ENCODE measurements at places on chromosomes 1 and 21.

DNA sequence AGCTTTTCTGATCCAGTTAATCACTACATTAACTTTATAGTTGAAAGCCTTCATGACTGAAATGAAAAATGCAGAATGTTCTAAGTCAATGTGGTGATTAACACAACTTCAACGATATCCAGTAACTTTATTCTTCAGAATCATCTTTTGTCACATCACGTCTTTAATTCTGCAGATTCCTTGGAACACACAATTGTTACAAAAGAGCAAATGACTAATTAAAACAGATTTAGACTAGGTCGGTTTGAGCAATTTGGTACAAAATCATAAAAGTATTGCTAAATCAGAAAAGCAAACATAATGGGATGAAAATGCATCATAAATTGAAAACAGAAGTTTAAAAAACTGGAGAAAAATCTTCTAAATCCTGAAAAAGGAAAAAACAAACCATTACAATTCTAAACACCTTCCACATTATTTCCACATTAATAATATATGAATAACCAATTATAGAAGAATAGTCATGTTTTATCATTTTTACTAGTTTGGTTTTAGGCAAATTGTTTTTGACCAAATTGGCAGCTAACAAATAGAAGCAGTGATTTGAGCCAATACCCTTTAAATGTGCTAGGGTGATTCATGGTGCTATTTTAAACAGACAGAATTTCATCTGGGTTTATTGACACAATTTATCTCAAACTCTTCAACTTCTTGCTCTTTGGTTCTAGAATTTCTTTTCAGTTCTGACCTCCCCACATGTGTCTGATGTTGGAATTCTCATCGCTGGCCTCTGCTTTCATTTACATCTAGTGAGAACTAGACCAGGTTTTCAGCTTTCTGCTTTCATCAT lies 468.1 kb upstream of the PTBP2 start:
- DNase-seq = no peak

DNA sequence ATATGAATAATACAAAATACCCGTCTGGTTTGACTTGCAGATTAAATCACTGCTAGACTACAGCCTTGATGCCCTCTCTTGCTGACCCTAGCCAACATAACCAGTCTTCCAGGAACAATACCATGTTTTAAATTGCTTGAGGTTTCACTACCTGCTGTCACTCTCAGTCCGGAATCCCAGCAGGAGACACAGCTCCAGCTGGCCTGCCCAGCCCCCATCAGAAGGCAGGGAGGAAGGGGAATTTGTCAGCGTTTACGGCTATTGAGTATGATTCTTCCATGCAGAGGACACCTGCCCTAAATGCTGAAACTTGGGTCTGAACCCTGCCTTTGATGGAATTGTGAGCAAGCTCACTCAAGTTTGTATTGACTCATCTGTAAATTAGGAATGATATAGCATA lies 33.0 kb downstream of the ZNF496 start:
- no peak for DNase-seq

GRCh38 chr1:160537714-160538665 lies 14.9 kb upstream of the SLAMF6 start:
- no peak for DNase-seq

GRCh38 chr21:34298534-34299167 lies 65.2 kb upstream of the KCNE2 start:
- DNase-seq = no peak

DNA sequence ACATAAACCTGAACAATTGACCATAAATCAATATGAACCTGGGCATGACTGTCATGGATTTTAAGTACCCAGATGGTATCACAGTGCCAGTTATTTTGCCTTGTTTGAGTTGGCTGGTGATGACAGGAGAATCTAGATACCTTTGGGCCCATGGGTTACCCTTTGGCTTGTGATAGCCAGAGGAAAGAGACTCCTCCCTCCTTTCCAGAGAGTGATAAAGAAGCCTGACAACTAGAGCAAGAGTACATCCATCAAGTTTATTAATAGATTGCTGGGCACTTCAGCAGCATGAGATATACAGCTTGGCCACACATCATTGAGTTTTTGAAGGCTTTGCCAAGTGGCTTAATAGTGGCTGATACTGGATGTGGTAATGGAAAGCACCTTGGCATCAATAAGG lies 6.6 kb upstream of the FMO3 start:
- DNase-seq = no peak

GRCh38 chr1:222109836-222110235 lies 367.9 kb upstream of the DUSP10 start:
- DNase-seq = no peak

DNA sequence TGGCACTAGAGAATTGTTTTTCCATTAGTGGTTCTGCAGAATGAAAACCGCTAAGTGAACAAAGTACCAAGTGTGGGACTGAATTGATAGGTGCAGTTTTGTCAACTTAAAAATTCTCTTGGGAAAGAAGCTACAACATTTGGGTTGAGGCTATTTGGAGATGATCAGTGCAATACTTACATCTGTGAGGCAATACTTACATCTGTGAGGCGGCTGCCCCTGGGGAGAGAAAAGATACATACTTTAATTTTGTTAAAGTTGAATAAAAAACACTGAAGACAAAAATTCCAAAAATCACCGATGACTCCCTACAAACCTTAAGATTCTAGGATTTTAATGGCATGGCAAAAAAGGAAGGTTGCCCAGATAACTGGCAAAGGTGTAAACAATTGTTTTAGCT lies 1.7 kb downstream of the CFAP410 start:
- no peak for DNase-seq

DNA sequence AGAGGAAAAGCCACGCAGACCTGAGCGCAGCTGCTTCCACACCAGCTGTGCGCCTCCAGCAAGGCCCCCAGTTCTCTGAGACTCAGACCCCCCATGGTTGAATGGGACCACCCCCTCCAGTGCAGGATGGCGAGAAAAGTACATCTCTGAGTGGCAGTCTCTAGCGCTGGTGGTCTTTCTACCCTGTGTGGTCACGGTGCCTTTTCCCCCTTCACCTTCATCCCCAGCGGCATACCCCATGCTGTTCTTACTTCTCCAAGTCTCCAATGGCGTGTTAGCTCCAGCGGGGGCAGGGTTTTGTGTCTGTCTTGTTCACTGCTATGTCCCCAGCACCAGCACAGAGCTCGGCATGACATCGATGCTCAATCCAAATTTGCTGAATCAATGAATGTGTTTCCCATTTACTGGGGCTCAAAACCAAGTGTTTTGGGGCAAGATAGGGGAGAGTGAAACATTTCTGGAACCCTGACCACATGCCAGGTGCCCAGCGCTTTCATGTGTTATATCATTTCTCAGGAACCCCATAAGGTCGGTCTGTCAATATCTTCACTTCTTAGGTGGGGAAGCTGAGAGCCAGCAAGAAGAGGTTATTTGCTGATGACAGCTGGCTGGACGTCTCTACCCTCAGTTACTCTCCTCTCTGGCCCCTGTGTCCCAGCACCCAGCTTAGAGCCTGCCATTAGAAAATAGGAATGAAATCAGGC lies 959 bp upstream of the SDC3 start:
- DNase-seq = no peak

DNA sequence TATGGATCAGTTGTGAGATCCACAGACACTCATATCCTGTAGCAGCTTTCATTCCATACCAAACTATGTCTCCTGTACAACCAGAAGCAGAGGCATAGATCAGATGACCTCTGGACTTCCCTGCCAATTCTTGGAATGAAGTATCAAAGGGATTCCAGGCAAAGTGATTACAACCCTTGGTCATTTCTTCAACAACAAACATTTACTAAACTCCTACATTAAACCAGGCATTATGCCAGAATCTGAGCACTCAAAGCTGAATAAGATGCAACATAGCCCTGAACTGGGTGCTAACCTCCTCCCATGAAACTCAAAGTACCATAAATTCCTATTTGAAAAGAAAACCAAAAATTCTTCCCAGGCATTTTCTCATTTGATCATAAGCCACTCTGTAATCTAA lies 121.2 kb upstream of the SGIP1 start:
- DNase-seq = no peak

- DNase-seq = no peak
Observed at GRCh38 chr1:76510672-76511557, 356.4 kb upstream of the ST6GALNAC5 start.

DNA sequence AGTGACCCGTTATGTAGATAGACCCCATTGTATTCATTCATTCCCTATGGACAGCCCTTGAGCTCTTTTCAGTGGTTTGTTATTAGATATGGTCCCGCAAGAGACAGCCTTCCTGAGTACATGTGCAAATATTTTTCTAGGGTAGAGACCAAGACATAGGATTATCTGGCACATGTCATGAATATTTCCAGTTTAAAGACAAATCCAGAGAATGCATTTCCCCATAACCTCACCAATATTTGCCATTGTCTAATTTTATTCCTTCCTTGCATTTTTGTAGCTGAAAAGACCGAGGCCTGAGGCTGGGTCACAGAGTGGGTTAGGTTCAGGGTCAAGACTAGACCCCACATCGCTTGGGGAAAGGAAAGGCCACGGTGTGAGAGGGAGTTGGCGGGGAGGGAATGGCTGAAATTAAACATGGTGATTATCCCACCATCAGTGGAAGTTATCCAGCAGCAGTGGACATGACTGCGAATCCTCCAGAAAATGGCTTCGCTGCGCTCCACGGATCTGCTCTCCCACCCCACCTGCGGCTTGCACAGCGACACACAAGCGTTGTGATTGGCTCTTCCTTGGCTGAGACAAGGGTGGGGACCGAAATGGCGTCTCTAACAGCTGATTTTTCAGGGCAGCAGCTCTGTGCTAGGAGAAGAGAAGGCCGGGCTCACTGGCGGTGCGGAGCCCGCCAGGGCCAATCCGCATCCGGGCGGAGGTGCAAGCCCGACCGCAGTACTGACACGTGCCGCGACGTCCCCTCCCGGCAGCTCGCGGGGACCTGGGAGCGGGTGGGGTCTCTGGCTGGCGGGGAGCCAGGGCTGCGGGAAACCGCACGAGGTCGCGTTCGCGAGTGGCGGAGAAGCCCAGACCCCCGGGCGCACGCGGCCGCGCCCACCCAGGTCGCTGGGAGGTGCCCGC lies 16.1 kb upstream of the STMN1 start:
- DNase-seq = peak; percentile 56

- no peak for DNase-seq
Observed at GRCh38 chr1:25540750-25541342, 2.6 kb upstream of the LDLRAP1 start.

DNA sequence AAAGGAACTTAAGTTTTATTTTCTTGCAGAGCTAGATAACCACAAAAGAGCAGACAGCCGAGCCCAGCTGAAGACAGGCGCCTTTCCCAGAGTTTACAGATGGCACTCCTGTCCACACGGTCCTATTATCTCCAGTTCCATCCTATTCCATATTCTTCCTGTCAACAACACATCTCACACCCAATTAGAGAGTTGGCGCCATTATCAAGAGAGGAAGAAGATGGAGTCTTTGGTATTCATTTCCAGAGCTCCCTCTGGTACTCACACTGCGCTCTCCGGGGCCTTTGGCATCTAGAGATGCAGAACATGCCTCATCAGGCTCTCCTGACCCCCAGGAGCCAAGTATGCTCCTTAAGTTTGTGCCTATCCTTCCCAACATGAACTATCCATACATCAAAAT lies 43.3 kb upstream of the SIPA1L2 start:
- DNase-seq = no peak

GRCh38 chr1:1966071-1966740 lies 37.4 kb downstream of the CFAP74 start:
- no peak for DNase-seq

GRCh38 chr1:53143527-53143926 lies 1.1 kb upstream of the SLC1A7 start:
- DNase-seq = no peak

- DNase-seq = no peak
Observed at GRCh38 chr1:162305969-162306368, 70.7 kb downstream of the SPATA46 start.

- peak; percentile 30 for DNase-seq
Observed at GRCh38 chr1:147084273-147085096, 87.8 kb downstream of the PRKAB2 start.

DNA sequence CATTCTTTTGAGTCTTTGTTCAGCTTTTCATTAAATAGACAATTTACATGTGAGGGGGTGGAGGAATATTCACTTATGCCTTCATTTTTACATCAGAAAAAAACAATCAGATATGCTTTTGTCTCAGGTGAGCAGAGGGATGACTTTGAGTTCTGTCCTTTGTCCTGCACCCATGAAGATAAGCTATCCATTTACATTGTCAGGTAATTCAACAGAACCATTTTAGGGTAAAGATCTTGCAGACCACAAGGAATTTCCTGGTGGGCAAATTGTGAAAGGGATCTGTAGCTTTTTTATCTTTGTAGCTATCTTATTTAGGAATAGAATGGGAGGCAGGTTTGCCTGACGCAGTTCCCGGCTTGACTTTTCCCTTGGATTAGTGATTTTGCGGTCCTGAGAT lies 242.7 kb upstream of the IRF2BP2 start:
- no peak for DNase-seq

GRCh38 chr1:77940921-77941570 lies 37.8 kb downstream of the FUBP1 start:
- DNase-seq = no peak

- no peak for DNase-seq
Observed at GRCh38 chr1:58608945-58609344, 31.9 kb upstream of the TACSTD2 start.

- DNase-seq = no peak
Observed at GRCh38 chr1:239363930-239364329, 22.4 kb upstream of the CHRM3 start.

DNA sequence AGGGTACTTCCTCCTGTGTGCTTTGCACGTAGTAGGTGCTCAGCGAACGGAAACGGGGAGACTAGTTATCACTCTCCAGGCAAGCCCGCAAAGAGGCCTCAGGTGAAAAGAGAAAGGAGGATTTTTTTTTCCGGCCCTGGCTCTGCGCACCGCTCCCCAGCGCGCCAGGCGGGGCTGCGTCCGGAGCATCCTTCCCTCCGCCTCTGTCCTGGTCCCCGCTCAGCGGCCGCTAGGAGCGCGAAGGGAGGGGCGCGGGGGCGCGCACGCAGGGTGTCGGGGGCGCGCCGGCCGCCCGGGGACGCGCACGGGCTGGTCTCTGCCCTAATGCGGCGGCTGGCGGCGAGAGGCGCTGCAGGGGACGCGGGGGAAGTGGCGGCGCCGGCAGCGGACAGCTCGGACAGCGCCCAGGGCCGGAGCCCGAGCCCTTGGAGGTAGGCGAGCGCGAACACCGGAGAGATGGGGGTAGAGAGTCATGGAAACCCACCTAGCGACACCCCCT lies 42.3 kb upstream of the NFASC start:
- peak; percentile 68 for DNase-seq

GRCh38 chr1:197062692-197063091 lies 4.4 kb downstream of the F13B start:
- DNase-seq = no peak

GRCh38 chr1:204424621-204425020 lies 13.0 kb upstream of the PPP1R15B start:
- DNase-seq = no peak

- DNase-seq = no peak
Observed at GRCh38 chr1:160077486-160077885, 3.9 kb upstream of the KCNJ9 start.

DNA sequence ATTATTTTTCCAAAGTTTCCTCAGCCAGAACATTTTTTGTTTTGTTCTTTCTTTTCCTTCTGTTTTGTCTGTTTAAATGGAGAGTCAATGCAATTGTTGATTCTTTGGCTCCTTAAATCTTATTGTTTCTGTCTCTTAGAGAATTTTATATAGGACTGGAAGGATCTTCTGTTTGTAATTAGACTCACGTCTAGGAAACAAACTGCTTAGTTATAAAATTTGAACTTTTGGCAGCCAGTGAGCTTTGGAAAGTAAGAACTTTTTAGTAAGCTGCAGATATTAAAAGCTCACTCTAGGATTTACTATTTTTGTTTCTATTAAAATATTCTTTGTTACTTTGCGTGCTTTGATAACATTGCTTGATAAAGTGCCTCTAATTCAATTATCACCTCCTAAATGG lies 109.8 kb upstream of the HNRNPU start:
- no peak for DNase-seq

- DNase-seq = no peak
Observed at GRCh38 chr1:59718989-59719360, 95.8 kb upstream of the HOOK1 start.

Measured in amygdala (tissue), 56 donors.